ENCODE measurements at places on chromosomes 4 and X. TPM values are rescaled to one million over a fixed set of nuclear protein-coding genes. Genes with fewer than 3 reads are reported as not detected.

DNA sequence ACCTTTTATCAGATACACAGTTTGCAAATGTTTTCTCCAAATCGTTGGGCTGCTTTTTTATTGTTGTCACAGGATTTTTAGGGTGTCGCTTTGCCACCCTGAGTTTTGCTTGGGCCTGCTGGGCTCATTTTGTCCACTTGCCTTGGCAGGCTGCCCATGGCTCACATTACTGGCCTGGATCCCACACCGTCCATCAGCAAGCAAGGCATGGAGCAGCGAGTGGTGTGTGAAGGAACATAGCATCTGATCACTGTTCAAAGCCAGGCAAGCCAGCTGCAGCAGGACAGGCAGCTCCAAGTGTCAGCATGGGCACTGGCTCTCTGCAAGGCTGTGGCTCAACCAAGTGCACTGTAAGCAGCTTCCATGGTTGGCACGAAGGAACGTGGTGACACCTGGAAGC is 261.4 kb upstream of the TECRL start:
- H3K4me1 ChIP-seq, result no peaks in the 10 kb centered on the region
- DNase-seq, result no peak
- no peak overlapping the region for H3K4me3 ChIP-seq
- H3K27ac ChIP-seq, result no peak overlapping the region

The ADAM29 gene
- not detected for total RNA-seq

The TTC29 gene
- total RNA-seq, result not detected

The ENAM gene
- not detected for total RNA-seq

The CXCL11 gene
- not detected for total RNA-seq

All from esophagus muscularis mucosa (tissue), 4 donors.